ENCODE measurements at places on chromosomes 13 and 19. TPM values are rescaled to one million over a fixed set of nuclear protein-coding genes. Genes with fewer than 3 reads are reported as not detected.

DNA sequence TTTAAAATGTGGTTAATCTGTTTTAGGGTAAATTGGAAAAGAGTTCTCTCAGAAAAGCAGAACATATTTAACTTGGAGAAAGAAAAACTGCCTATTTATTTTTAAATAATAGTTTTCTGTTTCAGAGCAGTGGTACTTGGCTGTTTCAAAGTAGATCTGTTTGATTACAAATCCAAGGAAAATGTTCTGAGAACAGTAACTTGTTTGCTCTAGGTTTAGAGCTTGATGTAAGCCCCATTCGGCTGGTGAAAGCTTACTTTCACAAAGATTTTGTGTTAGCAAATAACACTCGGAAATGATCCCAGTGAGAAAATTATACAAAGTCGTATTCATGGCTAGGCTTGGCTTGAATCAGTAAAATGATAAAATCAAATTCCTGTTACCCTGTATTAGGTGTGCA is 395.8 kb upstream of the GPC6 start:
- DNase-seq: no peak

GRCh38 chr19:56840451-56841192 is at the start of the genes PEG3 and ZIM2:
TSS of gene PEG3 (minus strand) at chr19:56840726. CDS start at chr19:56824655, 16,071 bp downstream.
TSS of gene ZIM2 (minus strand) at chr19:56840726. CDS start at chr19:56824277, 16,449 bp downstream.
- DNase-seq: peak; percentile 85

- DNase-seq: no peak
These were observed 391.0 kb downstream of the FGF9 start for GRCh38 chr13:22061806-22062391.

DNA sequence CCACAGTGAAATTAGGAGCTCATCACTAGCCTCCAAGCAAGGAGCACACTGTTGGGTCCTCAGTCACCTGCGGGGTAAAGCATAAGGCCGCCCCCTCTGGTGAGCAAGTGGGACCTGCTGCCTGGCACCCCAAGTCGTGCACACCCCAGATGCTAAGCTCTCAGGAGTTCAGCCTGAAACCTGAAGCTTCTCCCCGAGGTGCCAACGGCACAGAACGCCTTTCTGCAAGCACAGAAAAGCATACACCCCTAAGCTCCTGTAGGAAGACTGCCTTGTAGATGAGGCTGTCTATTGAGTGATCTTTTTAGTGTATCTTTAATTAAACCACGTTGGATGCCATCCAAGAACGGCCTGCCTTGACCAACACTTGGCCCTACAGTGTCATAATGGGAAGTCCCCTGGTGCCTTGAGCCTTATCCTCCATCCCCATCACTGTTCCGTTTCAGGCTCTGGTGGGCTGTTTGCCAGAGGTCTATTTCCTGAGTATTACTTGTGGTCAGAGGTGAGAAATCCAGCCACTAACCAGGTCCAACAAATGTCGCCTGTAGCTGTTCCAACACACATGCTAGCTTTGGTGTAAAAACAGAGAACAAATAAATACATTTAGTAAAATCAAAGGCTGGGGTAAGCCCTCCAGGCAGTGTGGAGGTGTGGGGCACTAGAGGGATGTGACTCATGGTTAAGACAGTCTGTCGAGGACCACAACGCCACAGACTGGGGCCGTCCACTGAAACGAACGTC is 44.8 kb downstream of the C13orf42 start:
- no peak for DNase-seq

DNA sequence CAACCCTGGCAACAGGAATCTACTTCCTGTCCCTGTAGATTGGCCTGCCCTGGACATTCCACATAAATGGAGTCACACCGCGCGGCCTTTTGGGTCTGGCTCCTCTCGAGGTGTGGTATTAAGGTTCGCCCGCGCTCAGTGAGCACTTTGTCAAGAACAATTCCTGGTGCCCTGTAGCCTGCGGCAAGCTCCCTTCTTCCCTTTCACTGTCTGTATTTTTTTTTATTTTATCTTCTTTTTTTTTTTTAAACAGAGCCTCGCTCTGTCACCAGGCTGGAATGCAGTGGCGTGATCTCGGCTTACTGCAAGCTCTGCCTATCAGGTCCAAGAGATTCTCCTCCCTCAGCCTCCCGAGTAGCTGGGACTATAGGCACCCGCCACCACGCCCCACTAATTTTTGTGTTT is 28.3 kb downstream of the PEX11G start:
- no peak for DNase-seq

DNA sequence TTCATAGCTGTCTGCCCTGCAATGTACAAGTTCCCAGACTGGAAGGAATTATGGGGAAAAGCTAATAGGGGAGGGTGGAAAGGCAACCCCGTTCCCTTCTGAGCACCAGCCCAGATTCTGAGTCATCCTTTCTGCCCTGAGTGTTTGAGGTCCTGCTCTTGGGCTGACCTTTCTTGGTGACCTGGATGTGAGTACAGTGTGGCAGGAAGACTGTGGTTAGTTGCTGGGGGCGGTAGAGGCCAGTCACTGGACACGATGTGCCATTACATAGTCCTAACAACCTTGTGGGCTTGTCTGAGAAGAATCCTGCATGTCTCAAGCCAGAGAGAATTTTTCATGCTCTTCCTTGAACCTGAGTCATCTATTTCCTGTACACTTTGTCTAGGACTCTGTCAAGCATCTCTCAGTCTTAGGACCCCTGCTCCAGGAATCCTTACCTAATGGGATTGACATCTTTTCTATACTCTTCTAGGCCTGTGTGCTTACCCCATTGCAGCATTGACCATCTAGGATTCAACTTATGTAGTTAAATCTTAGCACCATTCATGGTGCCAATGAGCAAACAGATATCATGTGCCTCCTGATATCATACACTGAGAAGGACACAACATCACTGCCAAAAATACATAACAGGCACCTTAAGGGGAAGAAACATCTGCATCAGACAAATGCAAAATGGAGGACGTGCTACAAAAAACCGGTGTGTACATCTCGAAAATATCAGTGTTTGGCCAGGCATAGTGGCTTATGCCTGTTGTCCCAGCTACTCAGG is 8.1 kb upstream of the ANGPTL4 start:
- no peak for DNase-seq

DNA sequence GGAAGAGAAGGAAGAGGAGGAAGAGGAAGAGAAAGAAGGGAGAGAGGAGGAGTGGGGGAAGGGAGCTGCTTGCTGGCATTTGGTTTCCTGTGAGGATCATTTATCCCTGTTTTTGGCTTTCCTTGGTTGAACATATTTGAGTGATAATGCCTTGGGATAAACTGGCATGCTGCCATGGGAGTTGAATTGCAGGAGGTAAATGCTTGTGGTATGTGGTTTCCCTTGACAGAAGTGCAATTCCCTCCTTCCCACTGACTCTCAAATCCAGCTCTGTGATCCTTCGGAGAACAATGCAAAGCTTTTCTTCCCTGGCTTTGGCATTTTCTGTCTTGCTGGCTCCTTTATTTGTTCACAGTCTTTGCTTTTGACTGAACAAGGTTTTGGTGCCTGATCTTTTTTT is 27.2 kb upstream of the CBY2 start:
- DNase-seq: no peak

GRCh38 chr13:102869948-102870676 is 24.3 kb downstream of the ERCC5 start:
- DNase-seq: no peak

Gene ZNF835
- total RNA-seq: 5.6 TPM

Gene ZNF266
- total RNA-seq: 10.4 TPM

Gene ZNF302
- total RNA-seq: 39.8 TPM

Gene GPR12
- total RNA-seq: 0.13 TPM

Gene HSPB6
- 570 TPM for total RNA-seq

Gene FXYD1
- total RNA-seq: 580 TPM

Gene PSG3
- not detected for total RNA-seq

Data from Right ventricle myocardium superior (tissue), 1 donor.